ENCODE measurements at places on chromosomes 7 and 10.
A peak's percentile ranks its signal among the peaks of the same experiment; 100 is the strongest.

DNA sequence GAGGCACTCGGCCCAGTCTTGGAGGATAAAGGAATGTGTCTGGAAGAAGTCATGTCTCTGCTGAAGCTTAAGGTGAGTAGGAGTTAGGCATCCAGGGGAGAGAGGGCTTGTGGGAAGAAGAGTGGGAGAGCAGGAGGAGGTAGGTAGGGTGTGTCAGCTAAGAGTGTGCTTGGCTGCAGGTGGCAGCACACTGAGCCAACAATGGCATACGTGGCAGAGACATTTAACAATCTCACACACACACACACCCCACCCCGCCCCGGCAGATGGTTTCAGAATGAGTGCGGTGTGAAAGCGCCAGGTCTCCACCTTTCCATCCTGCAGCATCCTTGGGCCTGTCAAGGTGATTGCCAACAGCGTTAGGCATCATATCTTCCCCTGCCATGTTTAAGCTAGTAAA lies 11.2 kb upstream of the ARPC1A start:
- peak; percentile 84 for DNase-seq

- DNase-seq: no peak
Measured at GRCh38 chr7:146136357-146136875, 19.8 kb downstream of the CNTNAP2 start.

GRCh38 chr10:127905848-127906261 lies 1.0 kb upstream of the PTPRE start:
- no peak for DNase-seq

DNA sequence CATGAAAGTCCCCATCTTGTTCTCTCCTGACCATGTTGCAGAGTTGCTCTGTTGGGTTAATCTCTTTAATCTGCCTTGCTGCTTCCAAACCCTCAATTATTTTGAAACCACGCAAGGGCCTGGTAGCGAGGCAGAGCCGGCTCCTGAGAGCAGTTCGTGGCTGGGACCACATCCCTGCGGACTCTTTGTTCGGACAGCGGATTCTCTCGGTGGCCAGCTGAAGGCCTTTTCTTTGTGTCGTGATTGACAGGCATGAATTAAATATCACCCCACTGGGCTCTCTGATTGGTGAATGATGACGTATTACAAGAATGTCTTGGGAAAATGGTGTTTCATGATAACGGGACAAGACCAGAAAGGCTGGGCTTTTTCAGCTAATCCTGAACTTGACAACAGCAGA lies 66.9 kb upstream of the ARHGAP21 start:
- no peak for DNase-seq

DNA sequence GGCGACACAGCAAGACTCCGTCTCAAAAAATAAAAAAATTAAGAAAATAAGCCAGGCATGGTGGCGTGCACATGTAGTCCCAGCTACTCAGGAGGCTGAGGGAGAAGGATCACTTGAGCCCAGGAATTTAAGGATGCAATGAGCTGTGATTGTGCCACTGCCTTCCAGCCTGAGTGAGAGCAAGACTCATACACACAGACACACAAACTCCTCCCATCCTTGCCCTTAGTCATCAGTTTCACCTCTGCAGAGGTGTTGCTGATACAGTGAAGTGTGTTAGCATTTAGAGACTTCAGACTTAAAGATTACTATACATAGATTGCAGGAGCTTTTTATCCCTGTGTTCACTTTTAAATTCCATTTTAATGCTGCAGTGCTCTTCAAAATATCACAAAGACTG lies 5.5 kb upstream of the H2AZ2 start:
- DNase-seq: peak; percentile 43
